ENCODE measurements at places on chromosomes 3 and 15.

DNA sequence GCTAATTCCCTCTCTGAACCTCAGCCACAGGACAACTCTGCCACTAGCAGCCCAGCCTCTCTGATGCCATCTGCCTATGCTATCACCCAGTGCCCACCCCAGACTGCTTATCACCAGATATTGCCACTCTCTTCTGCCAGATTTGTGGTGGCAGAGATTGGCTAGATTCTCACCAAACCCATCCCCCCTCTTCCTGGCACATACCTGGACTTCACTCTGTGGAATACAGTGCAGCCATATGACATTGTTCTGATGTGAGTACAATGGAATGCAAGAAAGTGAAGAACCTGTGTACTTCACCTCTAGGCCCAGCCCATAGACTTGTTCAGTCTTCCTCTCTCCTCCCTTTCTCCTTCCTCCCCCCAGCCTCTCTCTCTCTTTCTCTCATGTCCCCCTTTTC lies 46.9 kb upstream of the NTRK3 start:
- no peaks in the 10 kb centered on the region for H3K27me3 ChIP-seq
- no peak overlapping the region for H3K27ac ChIP-seq
- DNase-seq, result no peak
- H3K36me3 ChIP-seq, result no peaks in the 10 kb centered on the region
- H3K4me3 ChIP-seq, result no peak overlapping the region

- H3K4me1 ChIP-seq, result no peaks in the 10 kb centered on the region
- no peaks in the 10 kb centered on the region for H3K36me3 ChIP-seq
- no peak overlapping the region for H3K4me3 ChIP-seq
- no peak overlapping the region for H3K27ac ChIP-seq
- no peaks in the 10 kb centered on the region for H3K27me3 ChIP-seq
Measured at GRCh38 chr15:58016581-58017175, 48.8 kb downstream of the ALDH1A2 start.

- H3K27ac ChIP-seq, result no peak overlapping the region
- H3K27me3 ChIP-seq, result no peaks in the 10 kb centered on the region
- H3K4me3 ChIP-seq, result no peak overlapping the region
- H3K4me1 ChIP-seq, result no peaks in the 10 kb centered on the region
- H3K36me3 ChIP-seq, result no peaks in the 10 kb centered on the region
- DNase-seq, result no peak
Measured at GRCh38 chr3:115470254-115470653, 153.1 kb upstream of the GAP43 start.

- no peak overlapping the region for H3K27ac ChIP-seq
- no peak for DNase-seq
- H3K27me3 ChIP-seq, result no peaks in the 10 kb centered on the region
- peaks cover 16% of the 10 kb centered on the region for H3K4me1 ChIP-seq
- H3K4me3 ChIP-seq, result no peak overlapping the region
Measured at GRCh38 chr15:33107950-33108349, 86.6 kb downstream of the FMN1 start.

- no peaks in the 10 kb centered on the region for H3K27me3 ChIP-seq
- H3K36me3 ChIP-seq, result no peaks in the 10 kb centered on the region
- H3K27ac ChIP-seq, result no peak overlapping the region
- DNase-seq, result no peak
Measured at GRCh38 chr3:140585828-140586227, 92.0 kb upstream of the TRIM42 start.

DNA sequence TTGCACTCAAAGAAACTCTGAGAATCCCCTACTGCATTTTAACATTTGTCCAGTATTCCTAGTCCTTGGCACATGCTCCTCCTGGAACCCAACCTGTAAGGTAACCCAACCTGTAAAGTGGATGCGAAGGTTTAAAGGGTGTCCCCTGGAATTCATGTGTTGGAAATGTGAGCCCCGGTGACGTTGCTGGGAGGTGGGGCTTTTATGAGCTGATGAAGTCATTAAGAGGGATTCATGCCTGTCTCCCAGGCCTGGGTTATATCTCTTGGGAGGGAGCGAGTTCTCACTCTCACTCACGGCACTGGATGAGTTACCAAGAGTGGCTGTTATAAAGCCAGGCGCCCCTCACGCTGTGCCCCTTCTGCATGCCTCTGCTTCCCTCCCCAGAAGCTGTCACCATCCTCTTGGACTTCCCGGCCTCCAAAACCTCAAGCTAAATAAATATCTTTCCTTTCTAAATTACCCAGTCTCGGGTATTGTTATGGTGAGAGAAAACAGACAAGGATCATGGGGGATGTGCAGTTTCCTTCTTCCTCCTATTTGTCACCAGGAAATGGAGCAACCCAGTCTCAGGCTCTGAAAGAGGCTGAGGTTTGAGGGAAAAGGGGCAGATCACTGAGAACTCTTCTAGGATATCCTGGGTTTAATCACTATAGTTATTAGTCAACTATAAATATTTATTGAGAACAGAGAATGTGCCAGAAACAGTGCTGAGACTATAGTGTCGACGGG lies 7.6 kb downstream of the XXYLT1 start:
- no peaks in the 10 kb centered on the region for H3K36me3 ChIP-seq
- no peak for DNase-seq
- H3K27me3 ChIP-seq, result no peaks in the 10 kb centered on the region
- peaks cover 8% of the 10 kb centered on the region for H3K4me1 ChIP-seq
